ENCODE measurements at places on chromosomes 13 and 19. TPM values are rescaled to one million over a fixed set of nuclear protein-coding genes. Genes with fewer than 3 reads are reported as not detected.

GRCh38 chr19:20273376-20273775 lies 106.4 kb downstream of the ZNF486 start:
- DNase-seq: no peak

Gene DIAPH3
- total RNA-seq: 16.1 TPM

DNA sequence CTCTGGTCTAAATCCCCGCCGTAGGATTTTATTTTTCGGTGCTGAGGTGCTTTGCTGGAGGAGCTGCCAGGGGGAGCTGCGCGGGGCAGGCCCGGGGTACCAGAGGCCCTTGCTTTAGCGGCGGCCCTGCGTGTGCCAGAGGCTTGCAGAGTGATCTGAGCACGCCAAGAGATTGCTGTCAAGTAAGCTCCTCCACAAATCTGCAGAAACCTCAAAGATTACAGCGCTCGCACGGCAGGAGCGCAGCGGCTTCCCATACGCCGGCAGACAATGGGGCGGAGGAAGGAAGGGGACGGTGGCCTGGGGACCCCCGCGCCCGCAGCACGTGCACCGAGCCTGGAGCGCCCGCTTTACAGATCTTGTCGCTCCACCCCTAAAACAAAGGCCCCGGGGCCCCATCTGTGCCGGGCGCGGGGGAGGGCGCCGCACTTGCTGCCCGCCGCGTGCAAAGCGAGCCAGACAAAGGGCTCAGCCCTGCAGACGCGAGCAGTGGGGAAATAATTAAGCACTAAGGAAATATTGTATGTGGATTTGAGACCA lies 9.1 kb upstream of the C19orf12 start:
- DNase-seq: peak; percentile 5

DNA sequence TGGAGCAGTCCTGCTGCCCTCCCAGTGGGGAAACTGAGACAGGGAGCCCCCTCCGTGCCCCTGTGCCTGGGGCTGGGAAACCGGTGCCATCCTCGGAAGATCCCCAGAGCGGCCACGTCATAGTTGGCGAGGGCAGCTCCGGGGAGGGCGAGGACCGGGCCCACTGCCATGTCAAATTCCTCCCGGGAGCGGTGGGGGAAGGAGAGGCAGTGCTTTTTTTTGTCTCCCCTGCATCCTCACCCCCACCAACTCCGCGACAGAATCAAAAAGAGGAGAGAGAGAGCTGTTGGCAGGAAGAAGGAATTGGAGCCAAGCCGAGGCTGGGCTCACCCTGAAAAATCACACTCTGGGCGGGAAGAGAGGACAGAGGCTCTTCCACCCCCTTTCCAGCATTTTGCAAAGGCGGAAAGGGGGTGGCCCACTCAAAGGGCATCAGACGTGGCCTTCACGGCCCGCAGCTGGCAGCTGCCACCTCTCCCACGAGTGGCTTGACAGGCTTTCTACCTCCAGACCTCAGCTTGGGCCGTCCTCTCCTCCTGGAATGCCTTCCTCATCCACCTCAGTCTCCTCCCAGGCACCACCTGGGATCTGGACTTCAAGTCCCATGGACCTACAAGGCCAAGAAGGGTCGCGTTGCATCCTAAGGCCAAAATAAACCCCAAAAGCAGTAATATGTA lies 19.6 kb upstream of the NFIC start:
- no peak for DNase-seq

Gene CBY2
- total RNA-seq: not detected

DNA sequence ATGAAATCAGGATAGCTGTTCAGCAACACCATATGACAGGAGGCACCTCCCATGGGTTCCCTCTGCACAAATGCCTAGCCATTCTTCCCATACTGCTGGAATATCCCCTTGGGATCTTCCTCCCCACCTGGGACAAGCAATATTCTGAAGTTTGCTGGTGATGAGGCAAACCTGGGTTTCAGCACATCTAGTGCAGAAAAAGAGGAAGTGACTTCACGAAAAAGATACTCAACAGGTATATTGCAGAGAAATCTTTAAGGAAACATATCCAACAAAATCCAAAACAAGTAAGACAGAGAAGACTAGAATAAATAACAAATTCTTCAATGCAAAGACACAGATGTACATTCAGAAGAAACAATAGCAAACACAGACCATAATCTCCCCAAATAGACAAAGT lies 1497.0 kb downstream of the PCDH9 start:
- no peak for DNase-seq

Gene ZNF460
- total RNA-seq: 41.9 TPM

Gene PTGIR
- 0.54 TPM for total RNA-seq

GRCh38 chr13:31725841-31726240 lies 13.5 kb upstream of the RXFP2 start:
- DNase-seq: no peak

Gene TMEM221
- total RNA-seq: not detected

Gene PVR
- total RNA-seq: 93.0 TPM

Gene PABPC3
- total RNA-seq: under 0.01 TPM

DNA sequence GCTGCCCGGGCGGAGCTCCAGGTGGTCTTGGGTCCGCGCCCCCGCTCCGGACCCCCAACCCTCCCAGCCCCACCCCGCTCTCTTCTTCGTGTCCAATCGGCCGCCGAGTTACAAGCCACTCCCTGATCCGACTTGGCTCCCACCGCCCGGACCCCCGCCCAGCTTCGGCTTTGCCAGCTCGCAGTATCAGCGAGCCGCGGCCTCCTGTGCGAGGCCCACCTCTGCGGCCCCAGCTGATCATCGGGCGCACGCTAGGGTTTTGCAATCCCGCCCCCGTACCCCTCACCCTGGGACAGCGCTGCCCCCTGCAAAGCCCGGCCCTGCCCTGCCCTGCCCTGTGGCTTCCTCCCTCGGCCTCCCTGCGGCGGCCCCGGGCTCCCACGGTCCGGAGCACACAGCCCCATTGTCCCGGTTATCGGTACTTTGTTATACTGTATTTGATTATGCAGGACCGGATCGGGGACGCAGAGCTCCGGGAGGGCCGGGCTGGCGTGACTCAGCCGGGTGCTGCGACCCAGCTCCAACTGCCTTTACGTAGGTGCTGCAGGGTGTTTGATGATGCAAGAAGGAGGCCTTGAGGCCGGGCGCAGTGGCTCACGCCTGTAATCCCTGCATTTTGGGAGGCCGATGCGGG lies 598 bp upstream of the LPAR2 start:
- DNase-seq: peak; percentile 48

Gene ZNF776
- 15.8 TPM for total RNA-seq

Gene TTC9B
- not detected for total RNA-seq

GRCh38 chr13:60572003-60572798 lies 175.2 kb downstream of the TDRD3 start:
- DNase-seq: peak; percentile 85

Gene PTPRH
- total RNA-seq: 3.4 TPM

- peak; percentile 19 for DNase-seq
Measured at GRCh38 chr13:92197669-92198068, 799.2 kb downstream of the GPC5 start.

DNA sequence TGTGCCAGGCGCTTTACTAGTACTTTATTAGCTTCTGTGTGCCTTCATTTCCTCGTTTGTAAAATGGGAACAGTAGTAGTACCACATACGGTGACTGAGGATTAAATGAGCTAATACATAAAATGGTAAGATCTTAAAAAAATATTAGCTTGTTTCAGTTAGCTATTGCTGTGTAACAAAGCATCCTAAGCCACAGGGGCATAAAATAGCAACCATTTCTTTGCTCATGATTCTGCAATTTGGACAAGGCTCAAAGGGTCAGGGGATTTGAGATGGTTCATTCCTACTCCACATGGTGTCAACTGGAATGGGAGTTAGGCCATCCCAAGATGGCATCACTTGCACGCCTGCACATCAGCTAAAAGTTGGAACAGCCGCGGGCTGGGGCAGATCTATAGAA lies 13.3 kb downstream of the DYRK1B start:
- DNase-seq: no peak

DNA sequence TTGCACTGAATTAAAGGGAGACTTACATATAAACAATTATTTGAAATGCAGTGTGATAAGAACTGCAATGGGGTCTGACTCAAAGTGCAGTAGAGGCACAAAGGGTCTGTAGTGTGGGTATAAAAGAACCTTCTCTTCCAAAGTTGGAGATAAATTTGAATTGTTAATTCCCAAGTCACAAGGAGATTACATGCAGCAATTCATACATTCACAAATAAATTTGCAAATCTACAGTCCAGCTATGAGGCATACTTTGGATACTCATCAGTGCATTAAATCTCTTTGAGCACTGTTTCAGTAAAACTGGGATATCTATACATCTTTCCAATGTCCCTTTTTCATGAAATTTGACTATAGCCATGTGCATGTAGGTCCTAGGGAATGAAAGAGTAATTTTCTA lies 799.4 kb downstream of the PCDH9 start:
- DNase-seq: no peak

DNA sequence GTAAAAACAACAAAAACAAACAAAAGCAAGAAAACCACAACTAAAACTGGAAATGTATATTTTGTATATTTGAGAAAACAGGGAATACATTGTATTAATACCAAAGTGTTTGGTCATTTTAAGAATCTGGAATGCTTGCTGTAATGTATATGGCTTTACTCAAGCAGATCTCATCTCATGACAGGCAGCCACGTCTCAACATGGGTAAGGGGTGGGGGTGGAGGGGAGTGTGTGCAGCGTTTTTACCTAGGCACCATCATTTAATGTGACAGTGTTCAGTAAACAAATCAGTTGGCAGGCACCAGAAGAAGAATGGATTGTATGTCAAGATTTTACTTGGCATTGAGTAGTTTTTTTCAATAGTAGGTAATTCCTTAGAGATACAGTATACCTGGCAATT lies 17.1 kb downstream of the KLF5 start:
- DNase-seq: peak; percentile 27

GRCh38 chr13:28531845-28532387 lies 37.0 kb upstream of the FLT1 start:
- no peak for DNase-seq

Gene INSR
- total RNA-seq: 7.9 TPM

GRCh38 chr13:50382511-50382910 lies 367.3 kb downstream of the KCNRG start:
- DNase-seq: no peak

- DNase-seq: no peak
Measured at GRCh38 chr19:12689581-12690216, 1.9 kb downstream of the GNG14 start.

- DNase-seq: no peak
Measured at GRCh38 chr13:102881819-102882686, 36.2 kb downstream of the ERCC5 start.

- no peak for DNase-seq
Measured at GRCh38 chr19:2806736-2807378, 12.8 kb upstream of the ZNF554 start.

DNA sequence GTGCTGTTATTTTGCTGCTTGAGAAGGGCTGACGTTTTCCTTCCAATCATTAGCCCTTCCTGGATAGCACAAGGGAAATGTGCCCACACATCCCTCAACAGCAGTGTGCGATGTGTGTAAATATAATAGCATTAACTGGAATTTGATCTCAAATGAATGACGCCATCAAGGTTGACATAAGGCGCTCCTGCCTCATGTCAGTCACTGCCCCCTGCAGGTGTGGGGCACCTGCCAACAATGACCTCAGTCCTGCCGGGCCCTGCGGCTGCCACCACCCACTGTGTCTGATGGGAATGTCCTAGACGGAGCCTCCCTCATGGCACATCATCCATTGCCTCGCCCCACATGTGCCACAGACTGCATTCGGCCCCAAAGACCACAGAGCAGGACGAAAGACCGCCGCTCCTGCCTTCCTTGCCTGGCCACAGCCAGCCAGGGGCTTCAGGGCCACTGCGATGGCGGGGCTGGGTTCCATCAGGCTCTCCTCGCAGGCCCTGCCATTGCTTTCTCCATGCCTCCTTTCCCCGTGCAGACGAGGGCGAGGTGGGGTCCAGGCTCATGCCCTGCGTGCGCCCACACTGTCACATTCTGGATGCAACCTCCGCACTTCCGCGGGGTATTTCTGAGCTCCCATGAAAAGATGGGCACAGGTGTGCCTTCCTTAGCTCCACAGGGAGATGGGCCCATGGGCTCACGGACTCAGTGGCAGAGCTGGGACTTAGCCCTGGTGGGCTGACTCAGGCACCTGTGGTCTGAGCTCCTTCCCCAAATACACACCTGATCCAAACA lies 146.7 kb downstream of the SOX1 start:
- no peak for DNase-seq

GRCh38 chr13:42494157-42494556 lies 79.8 kb upstream of the TNFSF11 start:
- no peak for DNase-seq

- DNase-seq: peak; percentile 53
Measured at GRCh38 chr13:46721054-46721453, 75.9 kb downstream of the ESD start.

DNA sequence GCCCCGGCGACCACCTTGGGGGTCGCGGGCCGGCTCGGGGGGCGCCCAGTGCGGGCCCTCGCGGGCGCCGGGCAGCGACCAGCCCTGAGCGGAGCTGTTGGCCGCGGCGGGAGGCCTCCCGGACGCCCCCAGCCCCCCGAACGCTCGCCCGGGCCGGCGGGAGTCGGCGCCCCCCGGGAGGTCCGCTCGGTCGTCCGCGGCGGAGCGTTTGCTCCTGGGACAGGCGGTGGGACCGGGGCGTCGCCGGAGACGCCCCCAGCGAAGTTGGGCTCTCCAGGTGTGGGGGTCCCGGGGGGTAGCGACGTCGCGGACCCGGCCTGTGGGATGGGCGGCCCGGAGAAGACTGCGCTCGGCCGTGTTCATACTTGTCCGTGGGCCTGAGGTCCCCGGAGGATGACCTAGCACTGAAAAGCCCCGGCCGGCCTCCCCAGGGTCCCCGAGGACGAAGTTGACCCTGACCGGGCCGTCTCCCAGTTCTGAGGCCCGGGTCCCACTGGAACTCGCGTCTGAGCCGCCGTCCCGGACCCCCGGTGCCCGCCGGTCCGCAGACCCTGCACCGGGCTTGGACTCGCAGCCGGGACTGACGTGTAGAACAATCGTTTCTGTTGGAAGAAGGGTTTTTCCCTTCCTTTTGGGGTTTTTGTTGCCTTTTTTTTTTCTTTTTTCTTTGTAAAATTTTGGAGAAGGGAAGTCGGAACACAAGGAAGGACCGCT lies 729 bp downstream of the STK11 start:
- no peak for DNase-seq

DNA sequence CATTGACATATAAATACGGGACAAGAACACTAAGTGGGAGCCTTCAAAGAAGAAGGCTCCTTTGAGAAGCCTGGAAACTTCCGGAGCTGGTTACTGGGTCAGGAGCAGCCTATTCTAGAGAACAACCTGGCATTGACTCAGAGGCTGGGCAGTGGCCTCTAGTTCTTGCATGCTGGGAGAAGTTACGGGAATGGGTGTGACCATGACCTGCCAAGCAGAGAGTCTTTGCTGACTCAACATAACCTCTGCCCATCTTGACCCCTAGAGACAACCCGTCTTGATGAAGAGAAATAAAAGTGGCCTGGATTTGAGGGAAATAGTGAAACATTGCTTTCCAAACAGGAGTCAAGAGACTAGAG lies 21.0 kb downstream of the STARD13 start:
- DNase-seq: no peak

DNA sequence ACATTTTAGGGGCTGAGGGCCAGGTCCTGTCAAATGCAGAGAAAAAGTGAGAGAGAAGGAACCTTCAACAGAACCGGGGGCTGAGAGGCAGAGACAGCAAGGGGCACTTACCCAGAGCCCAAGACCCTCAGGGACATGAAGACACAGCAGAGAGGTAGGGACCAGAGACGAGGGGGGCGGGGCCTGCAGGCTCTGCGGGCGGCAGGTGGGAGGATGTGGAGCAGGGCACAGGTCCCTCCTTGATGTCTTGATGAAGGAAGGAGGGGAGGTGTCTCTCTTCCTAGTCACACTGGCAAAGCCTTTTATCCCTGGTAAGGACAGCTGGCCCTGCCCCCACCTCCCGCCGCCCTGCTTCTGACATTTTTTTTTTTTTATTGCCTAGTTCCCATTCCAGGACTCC lies at the start of gene KLK14:
TSS of gene KLK14 (minus strand) at position 277 of the 400 bp plus-strand sequence. CDS start at position 4, 273 bp downstream.
- DNase-seq: no peak
